ENCODE measurements at places on chromosomes 12 and 14. TPM values are rescaled to one million over a fixed set of nuclear protein-coding genes. Genes with fewer than 3 reads are reported as not detected.

Gene CLEC9A
- 0.59 TPM for polyA plus RNA-seq

Gene TCL1B
- polyA plus RNA-seq = not detected

Gene BIN2
- polyA plus RNA-seq = 120 TPM

Gene TMEM121
- polyA plus RNA-seq = 0.11 TPM

Gene RIPK3
- 56.7 TPM for polyA plus RNA-seq

Gene MGP
- not detected for polyA plus RNA-seq

Gene GPX2
- polyA plus RNA-seq = not detected

Gene MAP3K9
- 0.03 TPM for polyA plus RNA-seq

Gene ANKRD33
- not detected for polyA plus RNA-seq

Gene PAX9
- not detected for polyA plus RNA-seq

Gene IL26
- polyA plus RNA-seq = not detected

DNA sequence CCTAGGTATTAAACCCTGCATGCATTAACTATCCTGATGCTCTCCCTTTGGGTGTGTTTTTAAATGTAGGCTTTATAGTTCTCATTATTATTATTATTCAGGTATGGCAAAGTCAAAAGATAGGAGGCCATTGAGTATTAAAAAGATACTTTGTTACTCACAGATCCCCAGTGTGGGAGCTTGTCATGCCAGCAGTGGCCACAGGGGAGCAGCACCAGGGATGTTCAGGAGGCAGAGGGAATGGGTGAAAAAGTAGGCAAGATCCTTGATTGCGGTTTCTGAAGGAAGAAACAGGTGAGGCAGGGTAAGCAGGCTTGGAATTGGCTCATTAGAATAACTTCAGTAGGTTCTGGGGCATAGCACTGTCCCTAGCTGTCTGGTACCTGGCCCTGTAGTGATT is 382.2 kb downstream of the MED13L start:
- no peak overlapping the region for H3K4me3 ChIP-seq
- peaks cover 2% of the 10 kb centered on the region for H3K27me3 ChIP-seq
- no peak for DNase-seq
- H3K27ac ChIP-seq = no peak overlapping the region
- no peaks in the 10 kb centered on the region for H3K36me3 ChIP-seq

DNA sequence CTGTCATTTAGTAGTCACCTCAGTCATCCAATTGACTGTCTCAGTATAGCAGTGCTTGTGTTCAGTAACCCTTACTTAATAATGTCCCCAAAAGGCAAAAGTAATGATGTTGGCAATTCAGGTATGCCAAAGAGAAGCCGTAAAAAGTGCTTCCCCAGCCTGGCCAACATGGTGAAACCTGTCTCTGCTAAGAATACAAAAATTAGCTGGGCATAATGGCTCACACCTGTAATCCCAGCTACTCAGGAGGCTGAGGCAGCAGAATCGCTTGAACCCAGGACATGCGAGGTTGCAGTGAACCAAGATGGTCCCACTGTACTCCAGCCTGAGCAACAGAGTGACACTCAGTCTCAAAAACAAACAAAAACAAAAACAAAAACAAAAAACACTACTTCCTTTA is 33.6 kb downstream of the SENP1 start:
- no peak for DNase-seq
- no peaks in the 10 kb centered on the region for H3K4me1 ChIP-seq

DNA sequence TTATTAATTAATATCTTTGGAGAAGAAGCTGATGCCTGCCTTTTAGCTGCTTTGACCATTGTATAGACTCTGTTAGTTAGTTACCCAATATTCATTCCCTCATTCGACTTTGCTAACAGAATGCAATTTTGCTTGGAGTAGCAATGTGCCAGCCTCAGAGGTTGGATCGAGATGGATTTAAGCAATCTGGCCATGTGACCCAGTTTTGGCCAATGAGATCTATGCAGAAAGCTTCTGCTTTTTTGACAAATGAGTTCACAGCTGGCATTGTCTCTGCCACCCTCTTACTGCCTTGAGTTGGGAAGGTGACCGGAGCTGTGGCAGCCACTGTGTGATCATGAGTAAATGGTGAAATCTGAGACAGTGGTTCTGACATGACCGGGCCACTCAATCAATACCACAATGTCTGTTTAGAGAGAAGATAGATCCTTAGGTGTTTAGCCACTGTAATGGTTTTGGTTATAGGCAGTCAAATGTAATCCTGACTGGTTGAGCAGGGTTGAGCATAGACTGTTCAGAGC is 74.9 kb upstream of the MED13L start:
- no peak overlapping the region for H3K4me3 ChIP-seq
- no peak overlapping the region for H3K27ac ChIP-seq
- H3K27me3 ChIP-seq = no peaks in the 10 kb centered on the region
- H3K4me1 ChIP-seq = no peaks in the 10 kb centered on the region

DNA sequence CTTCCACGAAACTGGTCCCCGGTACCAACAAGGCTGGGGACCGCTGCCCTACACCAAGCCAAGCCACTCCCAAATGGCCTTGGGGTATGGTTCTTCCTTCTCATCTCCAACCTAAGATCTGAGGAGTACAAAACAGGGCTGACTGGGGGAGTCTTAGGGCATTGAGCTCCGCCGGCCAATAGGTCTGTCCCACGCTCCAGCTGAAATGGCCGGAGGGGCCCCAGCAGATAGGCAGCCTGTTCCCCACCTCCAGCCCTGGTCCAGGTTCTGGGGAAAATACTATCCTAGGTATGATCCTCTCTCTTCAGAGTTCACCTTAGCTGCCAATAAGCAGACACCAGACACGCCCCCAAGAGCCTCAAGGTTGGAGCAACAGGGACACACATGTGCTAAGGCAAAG is 90.2 kb downstream of the ACTN1 start:
- no peak for DNase-seq
- no peak overlapping the region for H3K4me3 ChIP-seq
- no peak overlapping the region for H3K27ac ChIP-seq
- H3K36me3 ChIP-seq = peaks cover 100% of the 10 kb centered on the region
- no peaks in the 10 kb centered on the region for H3K4me1 ChIP-seq

DNA sequence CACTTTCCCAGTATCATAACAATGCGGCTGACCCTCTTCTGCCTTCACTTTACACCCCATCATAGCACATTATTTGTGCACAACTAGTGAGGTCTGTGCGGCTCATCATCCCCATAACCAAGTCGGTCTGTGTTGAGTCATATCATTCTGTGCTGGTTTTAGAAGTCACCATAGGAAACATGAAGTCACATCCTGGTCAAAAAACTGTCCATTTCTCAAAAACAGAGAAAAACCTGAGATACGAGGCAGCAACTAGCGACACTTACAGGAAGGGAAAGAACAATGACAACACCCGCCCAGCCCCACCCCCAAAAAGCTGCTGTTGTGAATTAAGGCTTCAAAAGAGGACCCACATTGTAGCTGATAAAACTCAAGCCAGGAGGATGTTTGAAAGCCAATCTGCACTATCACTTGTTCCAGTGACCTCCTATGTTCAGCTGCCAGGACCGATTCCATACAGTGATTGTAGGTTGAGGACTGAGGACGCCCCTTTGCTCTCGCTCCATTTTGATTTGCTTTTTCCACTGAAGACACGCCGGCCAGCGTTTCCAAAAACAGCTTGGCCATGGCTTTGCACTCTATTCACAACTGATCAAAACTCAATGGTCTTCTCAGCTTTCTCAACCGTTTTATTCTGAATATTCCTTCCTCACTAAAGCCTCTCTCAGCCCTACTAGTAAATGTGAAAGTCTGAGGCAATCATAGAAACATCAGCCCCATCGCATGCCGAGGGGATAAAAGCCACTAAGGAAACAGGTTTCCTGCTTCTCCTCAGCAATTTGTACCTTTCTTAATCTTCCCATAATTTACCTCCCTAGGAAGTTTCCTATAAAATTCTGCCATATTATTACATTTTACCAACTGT is 87.5 kb downstream of the DUSP16 start:
- H3K36me3 ChIP-seq = no peaks in the 10 kb centered on the region
- no peak overlapping the region for H3K27ac ChIP-seq
- no peak overlapping the region for H3K4me3 ChIP-seq

GRCh38 chr12:57515934-57516541 is 4.3 kb downstream of the DDIT3 start:
- peak overlapping the region; percentile 56 for H3K27ac ChIP-seq
- peaks cover 22% of the 10 kb centered on the region for H3K4me1 ChIP-seq
- no peaks in the 10 kb centered on the region for H3K27me3 ChIP-seq

DNA sequence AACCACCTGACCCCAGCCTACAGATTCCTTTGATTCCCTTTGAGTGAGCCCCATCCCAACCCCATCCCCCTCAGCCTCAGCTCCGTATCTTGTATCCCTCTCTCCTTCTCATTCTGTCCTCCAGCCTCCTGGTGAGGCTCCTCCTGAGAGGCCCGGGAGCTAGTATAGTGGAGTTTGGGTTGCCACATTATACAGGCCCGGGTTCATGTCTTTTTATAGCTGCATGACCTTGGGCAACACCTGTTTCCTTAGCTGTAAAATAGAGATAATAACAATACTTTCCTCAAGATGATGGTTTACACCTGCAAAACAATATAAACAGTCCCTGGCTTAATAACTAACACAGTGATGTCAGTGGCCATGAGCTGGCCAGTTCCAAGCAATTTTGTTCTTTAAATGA is 89.8 kb downstream of the STAB2 start:
- H3K27me3 ChIP-seq = no peaks in the 10 kb centered on the region
- H3K4me1 ChIP-seq = no peaks in the 10 kb centered on the region
- no peak for DNase-seq
- no peak overlapping the region for H3K27ac ChIP-seq
- no peaks in the 10 kb centered on the region for H3K36me3 ChIP-seq

DNA sequence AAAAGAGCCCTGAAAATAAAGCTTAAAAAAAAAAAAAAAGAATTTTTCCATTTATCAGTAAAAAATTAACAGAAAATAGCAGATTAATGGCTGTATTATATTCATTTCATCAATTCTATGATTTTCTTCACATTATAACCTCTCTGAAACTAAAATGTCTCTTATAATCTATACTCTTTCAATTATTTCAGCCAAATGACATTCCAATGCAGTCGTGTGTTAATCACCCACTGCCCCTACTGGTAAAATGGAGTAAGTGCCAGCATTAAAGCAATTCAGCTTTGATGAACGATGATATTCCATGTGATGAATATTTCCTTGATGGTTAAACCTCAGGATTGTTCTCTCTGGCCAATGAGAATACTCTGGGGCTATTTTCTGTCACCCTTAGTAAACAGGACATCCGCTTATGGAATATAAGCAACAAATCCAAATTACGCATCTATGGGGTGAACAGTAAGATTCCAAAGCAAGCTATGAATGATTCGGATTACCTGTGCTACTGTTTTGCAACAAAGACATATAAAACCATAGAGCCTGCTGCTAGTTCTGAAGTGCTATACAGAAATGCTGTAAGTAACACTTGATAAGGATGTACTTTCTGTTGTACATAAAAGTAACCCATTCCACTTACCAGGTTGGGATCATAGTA is 20.3 kb upstream of the SYCP3 start:
- H3K4me1 ChIP-seq = peaks cover 31% of the 10 kb centered on the region
- H3K4me3 ChIP-seq = no peak overlapping the region
- peaks cover 41% of the 10 kb centered on the region for H3K36me3 ChIP-seq

DNA sequence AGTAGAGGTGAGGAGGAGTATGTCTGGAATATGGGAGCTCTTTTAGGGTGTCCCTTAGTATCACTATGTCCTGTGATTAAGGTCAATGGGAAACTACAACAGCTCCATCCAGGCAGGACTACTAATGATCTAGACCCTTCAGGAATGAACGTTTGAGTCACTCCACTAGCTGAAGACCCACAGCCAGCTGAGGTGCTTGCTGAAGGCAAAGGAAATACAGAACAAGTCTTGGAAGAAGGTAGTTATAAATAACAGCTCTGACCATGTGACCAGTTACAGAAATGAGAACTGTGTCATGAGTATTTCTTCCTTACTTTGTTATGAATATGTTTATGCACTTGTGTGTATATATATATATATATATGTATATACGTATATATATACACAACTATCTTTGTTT is 40.5 kb upstream of the USP44 start:
- no peak overlapping the region for H3K4me3 ChIP-seq
- H3K36me3 ChIP-seq = no peaks in the 10 kb centered on the region
- no peak overlapping the region for H3K27ac ChIP-seq
- no peaks in the 10 kb centered on the region for H3K27me3 ChIP-seq

DNA sequence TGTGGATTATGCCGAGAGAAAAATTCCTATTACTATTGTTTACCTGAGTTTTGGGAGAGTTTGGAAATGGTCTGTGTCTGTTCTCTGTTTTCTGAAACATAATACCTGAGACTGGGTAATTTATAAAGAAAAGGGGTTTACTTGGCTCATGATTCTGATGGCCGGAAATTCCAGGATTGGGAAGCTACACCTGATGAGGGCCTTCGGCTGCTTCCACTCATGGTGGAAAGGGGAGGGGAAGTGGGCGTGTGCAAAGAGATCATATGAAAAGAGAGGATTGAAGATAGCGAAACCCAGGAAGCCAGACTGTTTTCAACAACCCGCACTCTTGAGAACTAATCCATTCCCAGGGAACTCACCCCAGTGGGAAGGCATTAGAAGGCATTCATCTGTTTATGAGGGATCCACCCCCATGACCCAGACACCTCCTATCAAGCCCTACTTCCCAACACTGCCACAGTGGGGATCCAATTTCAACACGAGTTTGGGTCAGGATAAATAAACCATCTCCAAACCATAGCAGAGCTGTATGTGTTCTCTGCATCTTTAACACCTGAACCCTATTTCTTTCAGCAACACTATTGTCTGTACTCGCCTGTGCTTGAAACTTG is 51.1 kb downstream of the APAF1 start:
- no peaks in the 10 kb centered on the region for H3K27me3 ChIP-seq
- peaks cover 27% of the 10 kb centered on the region for H3K4me1 ChIP-seq
- no peak overlapping the region for H3K4me3 ChIP-seq
- no peak for DNase-seq
- peaks cover 95% of the 10 kb centered on the region for H3K36me3 ChIP-seq

GRCh38 chr14:103816991-103817390 is 30.4 kb downstream of the PPP1R13B start:
- DNase-seq = no peak
- peaks cover 4% of the 10 kb centered on the region for H3K27me3 ChIP-seq
- H3K36me3 ChIP-seq = no peaks in the 10 kb centered on the region
- H3K4me3 ChIP-seq = no peak overlapping the region
- H3K4me1 ChIP-seq = no peaks in the 10 kb centered on the region

GRCh38 chr12:12167847-12168246 is 97.1 kb downstream of the BCL2L14 start:
- H3K36me3 ChIP-seq = no peaks in the 10 kb centered on the region
- peaks cover 2% of the 10 kb centered on the region for H3K27me3 ChIP-seq
- no peak for DNase-seq
- no peaks in the 10 kb centered on the region for H3K4me1 ChIP-seq
- no peak overlapping the region for H3K4me3 ChIP-seq

DNA sequence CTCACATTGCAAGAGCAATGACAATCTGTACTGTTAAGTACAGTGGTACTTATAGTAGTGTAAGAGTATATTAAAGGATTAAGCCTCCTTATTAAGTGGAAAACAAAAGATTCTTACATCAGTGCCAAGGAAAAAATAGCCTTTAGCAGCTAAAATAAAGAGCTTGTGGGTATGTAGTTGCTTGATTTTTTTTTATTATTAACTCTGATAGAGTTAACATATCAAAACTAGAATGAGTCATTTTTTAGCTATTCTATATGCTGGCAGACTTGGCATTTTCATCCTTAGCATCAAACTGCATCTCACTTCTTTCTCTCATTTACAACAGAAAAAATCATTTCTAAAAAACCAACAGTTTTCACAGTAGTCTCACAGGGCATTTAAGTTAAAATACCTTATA is 86.5 kb downstream of the ATP2B1 start:
- no peak for DNase-seq
- no peak overlapping the region for H3K4me3 ChIP-seq
- no peak overlapping the region for H3K27ac ChIP-seq
- H3K36me3 ChIP-seq = peaks cover 47% of the 10 kb centered on the region

GRCh38 chr14:103160321-103161053 is 37.2 kb downstream of the TNFAIP2 start:
- no peaks in the 10 kb centered on the region for H3K36me3 ChIP-seq
- no peaks in the 10 kb centered on the region for H3K27me3 ChIP-seq
- no peak overlapping the region for H3K27ac ChIP-seq
- no peak overlapping the region for H3K4me3 ChIP-seq
- DNase-seq = no peak
